ENCODE measurements at places on chromosomes 3 and 15.
A peak's percentile ranks its signal among the peaks of the same experiment; 100 is the strongest.

GRCh38 chr15:67134067-67134838 is 68.9 kb downstream of the SMAD3 start:
- peak; percentile 63 for DNase-seq
- H3K4me3 ChIP-seq: peak overlapping the region; percentile 82
- peaks cover 6% of the 10 kb centered on the region for H3K36me3 ChIP-seq
- no peaks in the 10 kb centered on the region for H3K27me3 ChIP-seq
- peaks cover 81% of the 10 kb centered on the region for H3K4me1 ChIP-seq

GRCh38 chr3:151112731-151113130 is 27.3 kb downstream of the MED12L start:
- H3K4me3 ChIP-seq: no peak overlapping the region
- peaks cover 65% of the 10 kb centered on the region for H3K27me3 ChIP-seq
- H3K27ac ChIP-seq: no peak overlapping the region
- no peaks in the 10 kb centered on the region for H3K36me3 ChIP-seq

DNA sequence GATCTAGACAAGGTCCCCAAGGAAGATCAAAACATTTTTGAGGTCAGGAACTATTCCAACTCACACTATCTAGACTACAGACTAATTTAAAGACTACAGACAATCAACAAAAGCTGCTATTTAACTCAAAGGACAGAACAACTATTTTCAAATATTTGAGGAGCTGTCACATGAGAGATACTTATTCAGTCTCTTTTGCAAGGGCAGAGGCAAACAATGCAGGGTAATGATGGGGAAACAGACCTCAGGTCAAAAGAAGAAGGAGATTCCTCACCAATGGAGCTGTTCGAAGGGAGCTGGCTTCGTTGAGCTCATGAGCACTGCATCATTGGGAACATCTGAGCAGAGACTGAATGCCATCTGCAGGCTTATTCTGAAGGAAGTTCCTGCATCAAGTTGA is 231.9 kb downstream of the DTWD1 start:
- no peak for DNase-seq
- H3K27ac ChIP-seq: no peak overlapping the region

GRCh38 chr3:159782724-159783421 is 205.8 kb upstream of the IL12A start:
- H3K4me1 ChIP-seq: no peaks in the 10 kb centered on the region
- DNase-seq: no peak
- peaks cover 11% of the 10 kb centered on the region for H3K27me3 ChIP-seq
- H3K4me3 ChIP-seq: no peak overlapping the region
- H3K27ac ChIP-seq: no peak overlapping the region

GRCh38 chr3:140922634-140923033 is 19.0 kb upstream of the SLC25A36 start:
- H3K27ac ChIP-seq: no peak overlapping the region
- H3K4me1 ChIP-seq: no peaks in the 10 kb centered on the region
- no peak for DNase-seq
- H3K36me3 ChIP-seq: no peaks in the 10 kb centered on the region
- H3K4me3 ChIP-seq: no peak overlapping the region

- H3K27me3 ChIP-seq: peaks cover 33% of the 10 kb centered on the region
- no peaks in the 10 kb centered on the region for H3K4me1 ChIP-seq
- H3K27ac ChIP-seq: no peak overlapping the region
- no peaks in the 10 kb centered on the region for H3K36me3 ChIP-seq
- DNase-seq: no peak
Observed at GRCh38 chr3:56459104-56459496, 9.2 kb downstream of the ERC2 start.

DNA sequence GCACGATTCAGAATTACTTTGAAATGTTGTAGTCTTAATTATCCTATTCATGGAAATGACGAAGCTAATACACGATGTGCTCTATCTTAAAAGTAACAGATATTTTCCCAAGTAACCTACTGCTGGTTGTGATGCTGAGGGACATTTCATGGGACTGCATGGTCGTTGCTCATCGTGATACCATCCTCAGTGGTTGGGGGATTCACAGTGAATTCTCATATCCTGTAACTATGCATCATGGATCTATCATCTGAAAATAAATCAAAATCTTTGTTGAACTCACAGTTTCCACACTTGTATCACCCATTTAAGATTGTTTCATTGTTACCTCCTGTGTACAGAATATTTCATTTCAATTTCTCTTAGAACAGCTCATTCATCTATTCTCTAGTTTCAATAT is 84.7 kb downstream of the OPA1 start:
- H3K4me3 ChIP-seq: no peak overlapping the region
- DNase-seq: no peak
- H3K4me1 ChIP-seq: peaks cover 2% of the 10 kb centered on the region
- H3K27ac ChIP-seq: no peak overlapping the region
- no peaks in the 10 kb centered on the region for H3K27me3 ChIP-seq

GRCh38 chr3:13561376-13561775 is 12.5 kb downstream of the FBLN2 start:
- H3K27me3 ChIP-seq: peaks cover 85% of the 10 kb centered on the region
- no peaks in the 10 kb centered on the region for H3K36me3 ChIP-seq
- H3K4me1 ChIP-seq: no peaks in the 10 kb centered on the region

GRCh38 chr3:71962561-71963240 is 177.8 kb upstream of the PROK2 start:
- H3K27ac ChIP-seq: no peak overlapping the region
- H3K27me3 ChIP-seq: peaks cover 21% of the 10 kb centered on the region
- no peaks in the 10 kb centered on the region for H3K4me1 ChIP-seq
- no peak for DNase-seq
- H3K4me3 ChIP-seq: no peak overlapping the region
- no peaks in the 10 kb centered on the region for H3K36me3 ChIP-seq

DNA sequence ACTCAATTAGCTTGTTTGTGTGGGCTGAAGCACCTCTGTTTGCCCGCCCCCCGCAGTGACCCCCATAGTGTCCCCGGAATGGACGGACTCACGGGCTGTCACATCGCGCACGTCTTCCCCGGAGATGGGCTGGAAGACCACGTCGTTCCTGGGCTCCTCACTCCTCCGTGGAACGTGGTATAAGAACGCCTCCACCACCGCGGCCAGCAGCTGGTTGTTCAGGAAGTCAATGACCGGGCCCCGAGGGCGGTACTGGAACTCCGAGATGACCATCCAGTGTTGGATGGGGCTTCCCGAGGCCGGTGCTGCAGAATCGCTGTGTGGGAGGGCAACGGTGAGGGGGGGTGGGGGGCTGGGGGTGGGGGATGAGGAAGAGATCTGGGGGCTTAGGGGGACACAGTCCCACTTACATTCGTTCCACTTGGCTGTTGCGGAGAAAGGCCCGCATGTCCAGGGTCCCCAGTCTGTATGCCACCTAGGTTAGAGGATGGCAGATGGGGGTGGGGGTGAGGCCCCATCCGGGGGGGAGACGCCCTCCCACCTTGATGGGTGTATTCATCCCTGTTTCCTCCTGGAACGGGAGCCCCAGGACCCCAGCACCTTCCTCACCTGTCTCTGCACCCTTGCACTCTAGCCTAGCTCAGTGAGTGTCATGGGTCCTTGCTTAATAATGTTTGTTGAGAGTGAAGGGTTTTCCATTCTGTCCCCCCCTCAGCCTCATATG is 30.2 kb downstream of the MUC20 start:
- peaks cover 5% of the 10 kb centered on the region for H3K36me3 ChIP-seq
- DNase-seq: no peak
- H3K4me1 ChIP-seq: peaks cover 16% of the 10 kb centered on the region
- no peak overlapping the region for H3K27ac ChIP-seq
- H3K27me3 ChIP-seq: peaks cover 6% of the 10 kb centered on the region

DNA sequence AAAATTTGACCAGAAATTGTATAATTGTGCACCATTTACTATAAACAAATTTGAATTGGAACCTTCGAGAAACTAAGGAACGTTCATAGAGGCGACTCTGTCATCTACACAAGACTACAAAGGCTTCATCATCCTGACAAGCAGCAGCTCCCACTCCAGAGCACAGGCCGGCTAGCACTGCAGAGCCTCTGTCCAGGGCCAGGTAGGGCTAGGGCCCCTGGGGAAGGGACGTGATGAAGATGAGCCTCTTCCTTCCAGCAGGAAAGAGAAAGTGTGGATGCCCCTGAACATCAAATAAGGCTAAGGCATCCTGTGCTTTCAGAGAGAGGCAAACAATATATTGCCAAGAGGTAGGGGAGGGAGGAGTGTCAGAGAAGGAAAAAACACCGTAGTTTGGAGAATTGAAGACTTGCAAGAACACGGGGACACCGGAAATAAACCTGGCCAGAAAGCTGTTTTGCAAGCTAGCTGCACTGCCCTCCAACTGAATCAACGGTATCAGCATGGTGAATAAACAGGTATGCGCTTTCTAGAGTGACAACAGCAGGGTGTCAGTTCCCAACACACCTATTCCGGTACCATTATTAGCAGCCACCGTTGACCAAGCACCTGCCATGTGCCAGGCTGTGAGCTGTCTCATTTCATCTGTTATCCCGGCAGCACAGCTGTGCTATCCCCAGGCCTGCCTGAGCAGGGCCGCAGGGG is 12.4 kb downstream of the XXYLT1 start:
- H3K4me3 ChIP-seq: peak overlapping the region; percentile 79
- peaks cover 5% of the 10 kb centered on the region for H3K36me3 ChIP-seq
- H3K27me3 ChIP-seq: no peaks in the 10 kb centered on the region
- no peak for DNase-seq

- H3K36me3 ChIP-seq: peaks cover 3% of the 10 kb centered on the region
- H3K27me3 ChIP-seq: peaks cover 45% of the 10 kb centered on the region
- H3K4me3 ChIP-seq: peak within 1 kb of the TSS; percentile 46
- peaks cover 12% of the 10 kb centered on the region for H3K4me1 ChIP-seq
- no peak for DNase-seq
- no peak within 1 kb of the TSS for H3K27ac ChIP-seq
Observed at GRCh38 chr3:30894521-30895251, at the start of gene GADL1. Gene GADL1 (minus strand): TSS chr3:30894661. CDS start chr3:30894614, 47 bp downstream.

DNA sequence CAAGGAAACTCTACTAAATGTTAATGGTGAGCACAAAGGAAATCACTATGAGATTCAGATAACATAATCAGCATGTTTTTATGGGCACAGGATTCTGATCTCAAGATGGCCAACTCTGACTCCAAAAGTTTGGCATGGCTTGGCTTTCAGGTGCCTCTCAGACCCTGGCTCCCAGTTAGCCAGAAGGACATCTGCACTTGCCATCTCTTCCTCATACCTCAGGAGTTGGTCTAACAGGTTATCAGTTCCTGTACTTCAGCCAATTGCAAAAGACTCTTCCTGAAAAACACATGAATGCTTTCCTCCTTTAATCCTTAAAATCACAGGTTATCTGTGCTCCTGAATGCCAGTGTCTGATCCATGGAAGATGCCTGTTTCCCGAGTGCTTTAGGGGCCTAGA is 25.0 kb downstream of the TMPRSS7 start:
- no peaks in the 10 kb centered on the region for H3K36me3 ChIP-seq
- no peak overlapping the region for H3K4me3 ChIP-seq
- no peak overlapping the region for H3K27ac ChIP-seq
- H3K4me1 ChIP-seq: peaks cover 4% of the 10 kb centered on the region
- H3K27me3 ChIP-seq: peaks cover 17% of the 10 kb centered on the region
- no peak for DNase-seq

- DNase-seq: no peak
- peaks cover 3% of the 10 kb centered on the region for H3K36me3 ChIP-seq
- H3K4me3 ChIP-seq: no peak overlapping the region
- peaks cover 20% of the 10 kb centered on the region for H3K4me1 ChIP-seq
- no peak overlapping the region for H3K27ac ChIP-seq
Observed at GRCh38 chr3:126891791-126892190, 91.1 kb upstream of the PLXNA1 start.

GRCh38 chr3:114363554-114364202 is 69.8 kb downstream of the TIGIT start:
- H3K36me3 ChIP-seq: peaks cover 5% of the 10 kb centered on the region
- no peak overlapping the region for H3K27ac ChIP-seq
- DNase-seq: no peak
- no peaks in the 10 kb centered on the region for H3K4me1 ChIP-seq
- no peaks in the 10 kb centered on the region for H3K27me3 ChIP-seq

- no peak overlapping the region for H3K27ac ChIP-seq
- no peak overlapping the region for H3K4me3 ChIP-seq
- DNase-seq: no peak
- H3K36me3 ChIP-seq: no peaks in the 10 kb centered on the region
- no peaks in the 10 kb centered on the region for H3K27me3 ChIP-seq
Observed at GRCh38 chr3:62414786-62415185, 41.4 kb upstream of the FEZF2 start.

DNA sequence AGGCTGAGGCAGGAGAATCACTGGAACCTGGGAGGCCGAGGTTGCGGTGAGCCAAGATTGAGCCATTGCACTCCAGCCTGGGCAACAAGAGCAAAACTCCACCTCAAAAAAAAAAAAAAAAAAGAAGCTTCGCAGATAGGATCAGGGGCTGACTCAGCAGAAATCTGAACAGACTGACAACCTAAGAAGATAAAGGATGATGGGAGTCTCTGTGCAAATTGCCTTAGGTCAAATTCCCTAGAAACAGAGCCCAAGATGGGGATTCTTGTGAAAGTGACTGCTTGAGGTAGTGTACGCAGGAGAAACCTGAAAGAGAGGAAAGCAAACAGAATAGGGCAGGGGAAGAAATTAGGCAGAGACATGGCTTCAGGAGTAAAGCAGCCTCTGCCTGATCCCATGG is 160.8 kb upstream of the LRIG1 start:
- no peaks in the 10 kb centered on the region for H3K36me3 ChIP-seq
- H3K27me3 ChIP-seq: peaks cover 17% of the 10 kb centered on the region
- H3K27ac ChIP-seq: no peak overlapping the region
- DNase-seq: no peak

DNA sequence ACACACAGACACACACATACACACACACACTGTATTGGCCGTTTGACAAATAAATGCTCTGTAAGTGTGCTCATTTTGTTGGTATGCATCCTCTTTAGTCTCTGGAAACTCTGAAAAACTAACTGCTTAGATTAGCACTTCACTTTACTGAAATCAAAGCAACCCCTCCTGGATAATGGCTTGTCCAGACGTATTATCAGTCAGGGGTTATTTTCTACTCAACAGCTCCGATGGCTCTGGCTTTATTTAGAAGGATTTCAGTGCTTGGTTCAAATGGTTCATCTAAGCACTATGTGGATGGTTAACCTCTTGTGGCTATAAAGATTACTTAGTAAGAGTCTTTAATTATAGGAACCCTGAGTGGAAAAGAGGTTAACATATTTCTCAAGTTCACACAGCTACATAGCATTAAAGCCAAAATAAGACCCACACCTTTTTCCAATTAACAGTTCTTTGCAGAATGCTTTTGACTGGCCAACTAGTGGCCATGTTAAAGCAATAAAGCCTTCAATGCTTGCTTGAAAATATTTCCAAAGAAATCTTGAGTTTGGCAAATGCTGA is 516.1 kb upstream of the NAALADL2 start:
- H3K4me1 ChIP-seq: no peaks in the 10 kb centered on the region
- no peaks in the 10 kb centered on the region for H3K27me3 ChIP-seq
- H3K36me3 ChIP-seq: no peaks in the 10 kb centered on the region
- no peak overlapping the region for H3K4me3 ChIP-seq
- H3K27ac ChIP-seq: no peak overlapping the region

DNA sequence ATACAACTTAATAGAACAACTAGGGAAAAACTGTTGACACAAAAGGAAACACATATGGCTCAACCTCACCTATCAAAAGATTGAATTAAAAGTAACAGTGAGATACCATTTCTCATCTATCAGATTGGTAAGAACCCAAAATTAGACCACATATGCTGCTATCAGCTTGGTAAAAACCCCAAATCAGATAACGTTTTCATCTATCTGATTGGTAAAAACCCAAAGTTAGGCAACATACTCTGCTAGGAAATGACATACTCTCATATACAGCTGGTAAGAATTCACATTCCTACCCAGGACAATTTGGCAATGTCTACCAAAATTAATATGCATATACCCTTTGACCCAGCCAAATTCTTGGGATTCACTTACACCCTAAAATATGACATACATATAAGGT is 26.3 kb downstream of the NRG4 start:
- peaks cover 18% of the 10 kb centered on the region for H3K27me3 ChIP-seq
- H3K4me1 ChIP-seq: no peaks in the 10 kb centered on the region
- no peaks in the 10 kb centered on the region for H3K36me3 ChIP-seq
- H3K4me3 ChIP-seq: no peak overlapping the region
- no peak overlapping the region for H3K27ac ChIP-seq

Data from effector memory CD8-positive, alpha-beta T cell (primary cell).